ENCODE measurements at places on chromosomes 6 and 20. TPM values are rescaled to one million over a fixed set of nuclear protein-coding genes. Genes with fewer than 3 reads are reported as not detected.

Gene ZHX3
- total RNA-seq = 25.7 TPM

Gene SNAP91
- total RNA-seq = 0.26 TPM

- no peak for DNase-seq
These were observed 164.2 kb upstream of the ATXN1 start for GRCh38 chr6:16925461-16925860.

- DNase-seq = no peak
These were observed 86.5 kb upstream of the CENPW start for GRCh38 chr6:126253431-126253830.

- DNase-seq = no peak
These were observed 123.1 kb downstream of the PLEKHG1 start for GRCh38 chr6:150722614-150723344.

GRCh38 chr6:26003102-26003694 is 40.6 kb downstream of the TRIM38 start:
- DNase-seq = peak; percentile 80

DNA sequence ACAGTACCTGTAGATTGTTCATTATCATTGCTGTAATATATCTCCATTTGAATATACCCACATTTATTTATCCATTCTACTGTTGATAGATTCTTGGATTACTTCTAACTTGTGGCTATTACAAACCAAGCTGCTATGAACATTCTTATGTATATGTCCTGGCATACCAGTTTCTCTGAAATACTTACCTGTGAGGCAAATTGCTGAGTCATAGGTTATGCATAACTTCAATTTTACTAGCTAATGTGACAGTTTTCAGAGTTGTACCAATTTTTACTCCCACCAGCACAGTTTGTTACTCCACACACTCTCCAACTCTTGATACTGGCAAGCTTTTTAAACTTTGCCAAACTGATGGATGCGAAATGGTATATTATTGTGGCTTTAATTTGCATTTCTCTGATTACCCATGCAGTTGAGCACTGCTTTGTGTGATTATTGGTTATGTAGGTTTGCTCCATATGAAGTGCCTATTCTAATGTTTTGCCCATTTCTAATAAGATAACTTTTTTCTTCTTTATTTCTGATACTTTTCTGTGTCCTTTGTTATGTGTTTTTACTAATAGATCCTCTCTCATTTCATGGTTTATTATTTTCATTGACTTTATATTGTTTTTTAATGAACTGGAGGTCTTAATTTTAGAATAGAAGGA is 62.8 kb upstream of the SDHAF4 start:
- DNase-seq = no peak

GRCh38 chr6:155561257-155561965 is 105.8 kb upstream of the NOX3 start:
- DNase-seq = no peak

DNA sequence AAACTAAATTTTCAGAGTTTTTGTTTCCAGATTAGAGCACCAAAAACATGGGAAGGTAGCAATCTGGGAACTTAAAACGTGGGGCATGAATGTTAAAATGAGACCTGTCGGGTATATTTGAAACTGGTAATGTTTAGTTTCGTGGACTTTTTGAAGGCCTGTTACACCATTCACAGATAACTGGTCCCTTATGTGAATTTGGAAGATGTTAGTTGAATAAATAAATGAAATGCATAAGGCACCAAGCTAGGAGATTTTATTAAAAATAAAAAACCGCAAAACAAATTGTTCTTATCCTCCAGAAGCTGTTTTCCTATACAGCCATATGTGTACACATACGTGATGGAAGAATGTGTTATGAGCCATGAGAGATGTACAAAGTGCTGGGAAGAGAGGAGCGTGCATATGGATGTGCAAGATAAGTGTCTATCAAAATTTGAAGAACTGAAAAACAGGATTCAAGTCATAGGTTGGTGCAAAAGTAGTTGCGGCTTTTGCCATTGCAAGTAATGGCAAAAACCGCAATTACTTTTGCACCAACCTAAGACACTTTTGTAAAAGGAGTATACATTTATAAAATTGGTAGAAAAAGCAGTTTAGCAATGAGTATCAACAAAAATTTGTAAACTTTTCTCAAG is 700 bp upstream of the MCUR1 start:
- DNase-seq = no peak

Data from right atrium auricular region (tissue), 2 donors.